ENCODE measurements at places on chromosomes 5 and 9.

DNA sequence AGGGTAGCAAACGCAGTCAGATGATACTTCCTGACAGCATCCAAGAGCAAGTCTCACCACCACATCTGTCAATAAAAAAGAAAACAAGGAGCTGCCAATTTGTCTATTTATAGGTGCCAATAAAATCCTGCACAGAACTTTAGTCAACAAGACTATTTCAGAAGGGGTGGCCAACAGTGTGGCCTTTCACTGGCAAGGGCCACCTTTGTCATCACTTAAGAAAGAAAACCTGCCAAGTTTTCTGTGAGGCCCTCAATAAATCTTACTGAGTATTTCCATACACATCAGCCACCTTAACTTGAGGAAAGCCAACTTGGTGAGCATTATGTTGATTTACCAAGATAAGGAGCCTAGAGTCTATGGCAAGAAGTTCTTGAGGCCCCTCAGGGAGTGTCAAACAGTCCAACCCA, 312.3 kb downstream of the ENC1 start:
- peaks cover 22% of the 10 kb centered on the region for H3K27me3 ChIP-seq
- H3K36me3 ChIP-seq: no peaks in the 10 kb centered on the region
- no peak overlapping the region for H3K27ac ChIP-seq

- H3K27me3 ChIP-seq: no peaks in the 10 kb centered on the region
- H3K27ac ChIP-seq: no peak overlapping the region
- H3K4me1 ChIP-seq: peaks cover 5% of the 10 kb centered on the region
- no peak overlapping the region for H3K4me3 ChIP-seq
- H3K36me3 ChIP-seq: no peaks in the 10 kb centered on the region
These were observed 41.5 kb downstream of the TTLL11 start for GRCh38 chr9:122051351-122052321.

- no peaks in the 10 kb centered on the region for H3K4me1 ChIP-seq
- DNase-seq: no peak
- no peaks in the 10 kb centered on the region for H3K27me3 ChIP-seq
- H3K36me3 ChIP-seq: no peaks in the 10 kb centered on the region
These were observed 670.8 kb downstream of the ACTL7B start for GRCh38 chr9:108184941-108185340.

- no peaks in the 10 kb centered on the region for H3K36me3 ChIP-seq
- DNase-seq: no peak
- no peak overlapping the region for H3K27ac ChIP-seq
These were observed 81.6 kb downstream of the TLE1 start for GRCh38 chr9:81607593-81608288.

Data from activated naive CD4-positive, alpha-beta T cell treated with anti-CD3 and anti-CD28 coated beads, Interleukin-2, amount 10 ng/mL, durations not matched to agents 7 days and 5 days (primary cell).